ENCODE measurements at places on chromosomes 12 and 14.
A peak's percentile ranks its signal among the peaks of the same experiment; 100 is the strongest.

DNA sequence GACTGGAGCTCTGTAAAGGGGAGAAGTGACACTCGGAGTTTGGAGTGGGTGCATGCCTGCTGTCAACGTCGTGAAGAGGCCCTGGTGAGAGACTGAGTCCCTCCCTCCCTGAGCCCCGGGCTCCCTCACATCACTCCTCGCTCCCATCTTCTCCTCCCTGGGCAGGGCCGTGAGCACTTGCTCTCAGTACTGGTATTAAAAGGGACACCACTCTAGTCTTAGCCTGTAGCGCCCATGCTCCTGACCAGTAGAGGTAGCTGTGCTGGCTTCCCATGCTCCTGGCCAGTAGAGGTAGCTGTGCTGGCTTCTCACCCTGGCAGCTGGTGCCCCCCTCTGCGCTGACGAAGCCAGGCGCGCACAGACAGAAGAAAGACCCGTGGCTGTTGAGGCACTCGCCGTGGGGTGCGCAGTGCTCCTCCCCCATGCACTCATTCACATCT is 14.7 kb downstream of the ISCA2 start:
- no peak for DNase-seq

- no peak for DNase-seq
Measured at GRCh38 chr12:116288735-116289134, 11.2 kb upstream of the MED13L start.

- no peak for DNase-seq
Measured at GRCh38 chr12:30795410-30796312, 40.9 kb upstream of the CAPRIN2 start.

DNA sequence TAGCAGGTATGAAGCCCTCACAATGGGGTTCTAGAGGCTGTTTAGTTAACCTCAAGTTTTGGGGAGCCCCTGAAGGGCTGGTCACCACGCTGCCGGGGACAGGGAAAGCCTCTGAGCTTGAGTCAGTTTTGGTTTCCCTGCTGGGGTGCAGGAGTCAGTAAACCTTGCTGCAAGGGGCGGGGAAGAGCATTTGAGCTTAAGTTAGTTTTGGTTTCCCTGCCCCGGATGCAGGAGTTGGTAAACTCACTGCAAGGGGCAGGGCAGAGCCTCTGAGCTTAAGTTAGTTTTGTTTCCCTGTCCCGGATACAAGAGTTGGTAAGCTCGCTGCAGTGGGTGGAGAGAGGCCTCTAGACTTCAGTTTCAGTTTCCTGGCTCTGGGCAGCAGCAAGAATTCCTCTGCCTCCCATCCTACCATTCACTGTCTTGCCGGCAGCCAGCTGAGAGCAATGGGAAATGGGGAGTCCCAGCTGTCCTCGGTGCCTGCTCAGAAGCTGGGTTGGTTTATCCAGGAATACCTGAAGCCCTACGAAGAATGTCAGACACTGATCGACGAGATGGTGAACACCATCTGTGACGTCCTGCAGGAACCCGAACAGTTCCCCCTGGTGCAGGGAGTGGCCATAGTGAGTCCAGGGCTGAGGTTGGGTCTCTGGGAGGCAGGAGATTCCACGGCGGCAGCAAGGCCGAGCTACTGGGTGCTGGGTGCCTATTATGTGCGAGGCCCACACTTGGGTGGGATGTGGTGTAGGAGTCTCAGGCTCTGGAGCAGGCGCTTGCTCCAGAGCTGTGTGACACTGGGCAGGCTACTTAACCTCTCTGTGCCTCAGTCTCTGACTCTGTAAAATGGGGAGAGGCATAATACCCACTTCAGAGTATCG is at the start of gene OAS2:
OAS2 (plus strand) TSS at position 357 of the 878 bp plus-strand sequence; CDS start at position 447, 90 bp downstream.
- DNase-seq, result peak; percentile 29

GRCh38 chr12:27968972-27969623 is 3.4 kb downstream of the PTHLH start:
- no peak for DNase-seq

- no peak for DNase-seq
Measured at GRCh38 chr14:93970585-93970964, 5.8 kb downstream of the ASB2 start.

DNA sequence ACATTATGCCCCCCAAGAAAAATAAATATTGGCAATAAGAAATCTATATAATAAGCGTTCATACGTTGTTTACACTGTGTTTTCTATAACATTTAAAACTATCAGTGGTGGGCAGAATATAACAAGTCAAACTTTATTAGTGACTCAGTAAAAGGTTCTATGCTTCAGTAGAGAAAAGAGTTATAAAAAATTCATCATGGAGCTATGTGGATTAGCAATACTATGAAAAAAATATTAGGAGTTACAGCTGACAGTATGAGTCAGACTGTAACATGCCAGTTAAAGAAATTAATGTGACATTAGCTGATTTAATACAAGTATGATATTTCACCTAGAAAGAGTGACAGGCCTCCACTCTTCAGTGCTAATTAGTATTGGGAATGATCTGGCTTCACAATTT is 125.1 kb upstream of the GARIN6 start:
- DNase-seq, result no peak

- DNase-seq, result no peak
Measured at GRCh38 chr14:68822132-68822651, 29.3 kb upstream of the ZFP36L1 start.

DNA sequence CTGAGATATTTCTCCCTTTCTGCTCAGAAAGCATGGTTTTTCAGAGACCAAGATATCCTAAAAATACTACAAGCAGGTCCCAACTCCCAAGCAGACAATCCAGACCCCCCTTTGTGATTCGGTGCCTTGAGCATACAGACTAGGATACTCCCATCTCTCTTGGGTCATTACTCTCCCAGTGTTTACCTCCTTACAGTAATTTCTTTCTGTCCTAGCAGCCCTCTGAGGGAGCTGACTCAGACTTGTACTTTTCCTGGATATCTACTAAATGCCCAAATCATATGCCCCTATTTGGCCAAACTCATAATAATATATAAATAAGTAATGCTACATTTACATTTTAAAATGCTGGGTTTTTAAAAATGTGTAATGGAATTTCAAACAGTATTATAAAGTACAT is 355.6 kb downstream of the LRIG3 start:
- DNase-seq, result no peak

DNA sequence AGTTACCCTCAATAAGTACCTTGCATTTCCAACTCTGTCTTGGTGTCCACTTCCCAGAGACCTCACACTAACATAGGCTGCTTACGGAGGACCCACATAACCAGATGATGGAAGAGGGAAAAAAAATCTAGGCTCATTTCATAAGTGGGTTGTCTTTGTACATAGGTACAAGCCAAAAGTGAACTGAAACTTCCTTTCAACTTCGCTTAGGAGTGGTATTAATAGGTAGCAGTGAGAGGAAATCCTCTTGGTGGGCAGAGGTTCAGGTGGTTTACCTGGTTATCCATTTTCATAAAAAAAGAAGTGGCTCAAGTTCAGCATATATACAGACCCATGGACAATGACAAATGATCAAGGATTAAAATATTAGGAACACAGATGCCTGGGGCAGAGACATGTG is 35.8 kb upstream of the RNU6-7 start:
- DNase-seq, result no peak

DNA sequence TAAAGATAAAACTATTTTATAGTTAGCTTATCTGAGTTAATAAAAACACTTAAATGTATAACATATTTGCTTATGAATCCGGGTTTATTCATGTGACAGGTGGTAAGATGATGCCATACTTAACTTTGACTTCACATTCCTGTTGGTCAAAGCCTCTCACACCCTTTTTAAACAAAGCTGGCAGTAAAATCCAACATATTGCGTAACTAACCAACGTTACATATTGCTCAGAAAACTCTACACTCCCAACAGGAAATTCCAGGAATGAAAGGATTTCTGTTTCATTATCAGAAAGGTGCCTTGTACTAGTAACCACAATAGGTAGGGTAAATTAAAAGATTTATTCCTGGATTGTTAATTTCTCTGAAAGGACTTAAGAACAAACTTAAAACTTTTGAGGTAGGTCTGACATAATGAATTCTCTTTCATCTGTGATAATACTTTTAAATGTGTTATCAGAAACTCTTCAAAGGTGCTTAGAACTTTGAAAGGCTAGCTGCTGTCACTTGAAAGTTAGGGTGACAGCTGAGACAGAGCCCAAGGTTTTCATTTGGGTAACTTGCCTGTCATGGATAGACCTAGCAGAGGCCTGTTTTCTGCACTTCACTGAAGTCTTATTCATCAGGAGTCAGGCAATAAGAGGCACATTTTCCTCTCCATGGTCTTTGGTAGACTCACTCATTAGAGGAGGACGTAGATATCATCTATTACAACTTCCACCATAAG is 23.8 kb upstream of the CATSPERB start:
- no peak for DNase-seq

All from fibroblast of the conjunctiva (primary cell).